ENCODE measurements at places on chromosomes 13 and 19. TPM values are rescaled to one million over a fixed set of nuclear protein-coding genes. Genes with fewer than 3 reads are reported as not detected.

- DNase-seq, result peak; percentile 13
Measured at GRCh38 chr19:29771708-29772414, 39.9 kb upstream of the CCNE1 start.

GRCh38 chr19:36436531-36436930 is 18.1 kb upstream of the ZFP82 start:
- DNase-seq, result no peak

GRCh38 chr13:40433577-40433976 is 232.9 kb downstream of the FOXO1 start:
- peak; percentile 21 for DNase-seq

- DNase-seq, result no peak
Measured at GRCh38 chr19:51508059-51508733, 6.6 kb upstream of the SIGLEC12 start.

GRCh38 chr13:40059540-40060232 is 404.2 kb downstream of the COG6 start:
- no peak for DNase-seq

GRCh38 chr19:30536975-30537374 is 164.8 kb downstream of the ZNF536 start:
- DNase-seq, result no peak

DNA sequence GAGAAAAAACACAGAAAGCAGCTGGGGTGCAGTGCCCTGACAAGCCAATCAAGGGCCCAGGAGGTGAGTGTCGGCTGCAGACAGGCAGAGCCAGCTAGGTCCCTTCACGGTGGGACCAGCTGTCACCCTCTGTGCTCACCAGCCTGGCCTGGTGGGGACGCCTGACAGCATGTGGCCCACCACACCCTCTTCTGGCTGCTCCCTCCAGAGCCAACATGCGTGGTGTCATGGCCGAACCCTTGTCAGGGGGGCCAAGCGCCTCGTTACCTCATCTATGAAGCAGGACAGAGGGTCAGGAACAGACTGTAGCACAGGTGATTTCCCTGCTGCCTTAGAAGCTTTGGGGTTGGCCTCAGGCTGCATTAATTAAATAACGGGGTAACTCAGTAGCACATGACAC is 40.0 kb upstream of the ISYNA1 start:
- DNase-seq, result no peak

GRCh38 chr19:9935506-9936325 is 599 bp downstream of the OLFM2 start:
- DNase-seq, result no peak

DNA sequence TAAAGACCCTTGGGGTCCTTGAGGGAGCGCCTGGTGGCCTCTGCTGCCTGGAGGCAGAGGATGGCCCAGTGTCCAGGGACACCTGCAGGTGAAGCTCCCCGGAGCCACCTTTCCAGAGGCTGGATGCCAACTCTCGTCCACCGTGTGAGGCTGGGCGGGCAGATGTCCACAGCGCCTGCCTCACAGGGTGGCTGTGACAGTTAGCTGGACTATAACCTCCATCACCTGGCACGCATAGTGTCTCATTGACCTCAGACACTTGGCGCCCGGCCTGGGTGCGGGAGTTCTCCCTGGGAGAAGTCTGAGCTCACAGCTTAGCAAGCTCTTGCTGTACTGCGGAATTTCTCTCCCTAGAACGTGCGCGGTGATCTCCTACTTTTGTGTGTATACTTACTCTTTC is 9.8 kb downstream of the BICRA start:
- DNase-seq, result no peak

The CEBPA gene
- 0.82 TPM for total RNA-seq

The DCT gene
- total RNA-seq, result 0.49 TPM

The ZNF112 gene
- total RNA-seq, result 0.07 TPM
